ENCODE measurements at places on chromosomes 5 and 9.

DNA sequence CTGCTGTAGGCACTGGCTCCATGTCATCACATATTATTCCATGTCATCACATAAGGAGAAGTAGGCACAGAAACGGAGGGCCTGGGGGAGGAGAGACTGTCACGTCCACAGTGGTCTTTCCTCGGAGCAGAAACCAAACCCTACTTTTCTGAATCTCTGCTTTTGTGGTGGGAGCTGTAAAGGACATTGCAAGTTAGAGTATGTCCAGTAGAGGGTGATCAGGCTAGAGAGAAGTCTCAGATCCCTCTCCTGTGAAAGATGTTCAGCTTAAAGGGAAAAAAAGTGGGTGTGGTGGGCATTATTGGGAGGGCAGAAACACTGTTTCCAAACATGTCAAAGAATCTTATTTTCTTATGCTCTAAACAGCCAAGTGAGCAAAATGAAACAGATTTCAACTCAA, 19.4 kb upstream of the FBP2 start:
- no peaks in the 10 kb centered on the region for H3K4me1 ChIP-seq
- H3K27ac ChIP-seq, result no peak overlapping the region
- no peak overlapping the region for H3K4me3 ChIP-seq
- no peaks in the 10 kb centered on the region for H3K36me3 ChIP-seq

DNA sequence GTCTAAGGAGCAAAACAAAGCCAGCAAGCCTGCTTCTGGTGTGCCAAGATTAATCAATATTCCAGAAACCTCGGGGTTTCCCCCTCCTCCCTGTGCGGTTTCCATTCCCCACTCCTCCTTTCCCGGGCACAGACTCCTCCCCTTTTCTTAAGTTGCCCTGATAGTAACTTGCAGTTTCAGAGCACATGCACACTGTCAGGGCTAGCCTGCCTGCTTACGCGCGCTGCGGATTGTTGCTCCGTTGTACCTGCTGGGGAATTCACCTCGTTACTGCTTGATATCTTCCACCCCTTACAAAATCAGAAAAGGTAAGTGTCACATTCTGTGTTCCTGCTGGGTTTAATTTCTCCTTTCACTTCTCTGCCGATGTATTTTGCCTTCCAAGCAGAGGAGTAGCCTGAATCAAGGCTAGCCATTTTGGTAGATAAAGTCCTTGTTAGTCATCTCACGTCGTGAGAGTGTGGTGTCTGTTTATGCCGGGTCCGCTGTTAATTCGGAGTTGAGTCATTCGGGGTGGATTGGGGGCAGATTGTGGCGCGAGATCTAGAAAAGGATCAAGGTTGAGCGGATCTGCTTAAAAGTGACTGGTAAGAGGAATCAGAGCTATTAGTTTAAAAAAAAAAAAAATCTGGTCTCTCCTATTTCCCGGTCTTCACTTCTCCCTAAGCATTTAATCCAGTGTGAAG, at the start of gene SLC1A3:
Gene SLC1A3 (plus strand): TSS at position 179 of the 686 bp plus-strand sequence. CDS start 1,818 bp downstream, outside the sequence.
- peak within 1 kb of the TSS; percentile 69 for H3K4me3 ChIP-seq
- no peaks in the 10 kb centered on the region for H3K36me3 ChIP-seq
- no peak for DNase-seq
- peak within 1 kb of the TSS; percentile 57 for H3K27ac ChIP-seq

GRCh38 chr9:98124637-98125426, 5.8 kb upstream of the TRIM14 start:
- H3K27ac ChIP-seq, result no peak overlapping the region
- no peaks in the 10 kb centered on the region for H3K27me3 ChIP-seq
- DNase-seq, result no peak
- H3K4me1 ChIP-seq, result peaks cover 4% of the 10 kb centered on the region
- H3K4me3 ChIP-seq, result no peak overlapping the region
- no peaks in the 10 kb centered on the region for H3K36me3 ChIP-seq

DNA sequence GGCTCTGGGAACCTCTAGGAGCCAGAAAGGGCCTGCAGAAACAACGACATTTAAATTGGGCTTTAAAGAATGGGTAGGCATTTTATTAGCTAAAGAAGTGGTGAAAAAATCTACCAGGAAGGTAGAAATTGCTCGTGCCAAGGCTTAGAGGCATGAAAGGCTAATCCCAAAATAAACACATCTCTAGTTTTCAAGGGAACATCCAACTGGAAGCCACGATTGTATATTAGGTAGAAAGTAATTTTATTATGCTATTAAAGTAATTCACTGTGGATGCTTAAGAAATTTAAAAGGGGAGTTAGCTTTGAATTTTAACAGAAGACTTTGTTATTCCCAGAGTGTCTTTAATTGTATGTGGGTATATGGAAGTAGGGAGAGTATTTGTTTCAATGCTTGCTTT, 17.5 kb upstream of the CNTLN start:
- peaks cover 18% of the 10 kb centered on the region for H3K4me1 ChIP-seq
- H3K27ac ChIP-seq, result peak overlapping the region; percentile 30
- no peaks in the 10 kb centered on the region for H3K27me3 ChIP-seq

DNA sequence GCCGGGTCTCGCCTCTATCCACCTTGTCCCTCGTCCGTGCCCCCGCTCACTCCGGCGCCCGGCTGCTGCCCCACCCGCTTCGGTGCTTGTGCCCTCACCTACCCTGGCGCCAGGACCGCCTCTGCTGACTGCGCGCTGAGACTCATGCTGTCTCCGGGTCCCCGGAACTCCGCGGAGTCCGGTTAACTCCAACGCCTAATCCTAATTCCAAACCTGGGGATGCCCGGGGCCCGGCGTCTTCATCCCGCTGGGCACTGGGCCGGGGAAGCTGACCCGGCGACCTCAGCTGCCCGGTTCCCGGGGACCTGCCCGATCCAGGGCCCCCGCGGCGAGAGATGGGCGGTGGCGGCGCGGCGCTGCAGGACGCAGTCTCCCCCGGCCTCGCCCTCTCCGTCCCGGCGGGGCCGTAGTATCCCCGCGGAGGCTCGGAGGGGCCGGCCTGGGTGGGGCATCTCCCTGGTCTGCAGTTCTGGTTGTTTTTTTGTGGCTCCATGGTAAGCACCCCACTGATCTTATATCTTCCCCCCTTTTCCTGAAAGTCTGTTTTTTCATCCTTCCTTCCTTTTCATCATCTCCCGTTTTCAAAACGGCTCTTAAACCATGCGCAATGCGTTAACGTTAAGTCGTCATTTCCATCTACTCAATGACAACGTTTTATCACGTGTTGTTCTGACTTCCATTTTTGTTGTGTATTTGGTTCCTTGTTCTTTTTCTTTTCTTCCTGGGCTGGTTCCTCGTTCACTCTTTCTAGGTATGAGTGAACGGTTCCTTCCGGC, 41.1 kb upstream of the PLEKHG4B start:
- peaks cover 4% of the 10 kb centered on the region for H3K27me3 ChIP-seq
- H3K4me1 ChIP-seq, result peaks cover 17% of the 10 kb centered on the region
- no peak for DNase-seq
- H3K4me3 ChIP-seq, result no peak overlapping the region
- H3K36me3 ChIP-seq, result no peaks in the 10 kb centered on the region

GRCh38 chr5:201672-202071, 10.4 kb downstream of the LRRC14B start:
- no peak for DNase-seq
- H3K27ac ChIP-seq, result no peak overlapping the region
- H3K27me3 ChIP-seq, result no peaks in the 10 kb centered on the region
- H3K4me3 ChIP-seq, result no peak overlapping the region

DNA sequence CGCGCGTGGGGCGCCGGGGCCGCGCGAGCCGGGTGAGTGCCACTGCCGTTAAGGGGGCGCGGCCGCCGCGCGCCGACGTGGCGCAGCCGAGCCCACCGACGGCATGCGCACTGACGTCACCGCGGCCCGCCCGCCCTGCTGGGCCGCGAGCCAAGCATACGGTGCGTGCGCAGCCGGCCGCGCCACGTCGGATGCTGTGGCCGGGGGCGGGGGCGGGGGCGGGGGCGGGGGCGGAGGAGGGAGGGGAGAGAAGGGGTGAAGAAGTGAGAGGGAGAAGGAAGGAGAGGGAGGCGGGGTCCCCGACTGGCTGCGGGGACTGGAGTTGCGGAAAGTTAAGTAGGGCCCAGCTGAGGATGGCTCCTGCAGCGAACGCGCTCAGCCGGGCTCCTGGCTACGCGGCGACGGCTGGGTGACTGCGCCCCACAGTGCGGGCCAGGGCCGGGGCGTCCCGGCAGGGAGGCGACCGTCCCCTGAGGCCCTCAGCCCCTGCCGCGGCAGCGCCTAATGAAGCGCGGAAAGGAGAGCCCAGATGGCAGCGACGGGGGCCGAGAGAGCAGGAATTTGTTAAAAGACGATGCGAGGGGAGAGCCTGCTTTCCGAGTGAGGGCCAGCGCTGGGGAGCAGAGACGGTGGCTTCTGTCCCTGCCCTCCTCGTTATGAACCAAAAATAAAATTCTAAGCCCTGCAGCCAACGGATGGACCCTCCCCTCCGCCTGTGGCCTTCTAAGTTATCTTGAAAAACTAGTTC, at the start of gene DAP:
Gene DAP (minus strand): TSS at position 50 of the 748 bp plus-strand sequence. CDS start 166 bp downstream, outside the sequence.
- no peaks in the 10 kb centered on the region for H3K27me3 ChIP-seq
- H3K36me3 ChIP-seq, result no peaks in the 10 kb centered on the region
- peak within 1 kb of the TSS; percentile 81 for H3K4me3 ChIP-seq
- peaks cover 44% of the 10 kb centered on the region for H3K4me1 ChIP-seq
- peak within 1 kb of the TSS; percentile 96 for H3K27ac ChIP-seq
- peak; percentile 96 for DNase-seq

- DNase-seq, result no peak
- H3K27ac ChIP-seq, result no peak overlapping the region
- H3K4me1 ChIP-seq, result no peaks in the 10 kb centered on the region
- H3K27me3 ChIP-seq, result no peaks in the 10 kb centered on the region
These were observed 31.8 kb downstream of the SPATA31C2 start for GRCh38 chr9:88106492-88106891.

DNA sequence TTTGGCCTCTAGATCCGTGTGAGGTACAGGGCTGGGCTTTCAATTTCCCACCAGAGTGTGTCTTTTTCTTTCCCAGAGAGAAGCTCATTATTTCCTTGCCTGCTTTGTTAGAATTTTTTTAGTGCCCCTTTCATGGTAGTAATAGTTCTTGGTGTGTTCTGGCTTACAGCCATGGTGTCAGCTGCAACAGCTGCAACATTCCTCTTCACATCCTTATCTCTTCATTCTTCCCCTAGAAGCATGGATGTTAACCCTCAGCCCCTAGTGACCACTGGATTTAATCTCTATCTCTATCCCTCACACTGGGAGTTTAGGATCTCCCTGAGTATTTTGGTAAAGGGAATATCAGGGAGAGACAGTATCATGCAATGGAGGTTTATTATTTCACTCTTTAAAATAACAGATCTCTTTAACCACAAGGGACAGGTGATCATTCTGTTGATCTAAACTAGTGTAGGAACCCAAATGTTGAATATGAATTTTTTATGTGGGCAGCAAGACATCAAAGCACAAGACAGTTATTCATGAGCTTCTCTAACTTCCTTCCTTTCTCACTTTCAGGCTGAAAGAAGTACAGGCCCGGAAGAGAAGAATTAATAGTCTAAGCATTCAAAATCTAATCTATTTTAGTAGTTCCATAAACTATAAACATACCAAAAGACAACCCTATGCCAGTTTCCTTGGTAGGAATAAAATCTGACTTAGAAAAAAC, 160.2 kb downstream of the FAM170A start:
- H3K27me3 ChIP-seq, result no peaks in the 10 kb centered on the region
- H3K4me3 ChIP-seq, result no peak overlapping the region
- no peaks in the 10 kb centered on the region for H3K36me3 ChIP-seq
- DNase-seq, result no peak
- H3K4me1 ChIP-seq, result no peaks in the 10 kb centered on the region

DNA sequence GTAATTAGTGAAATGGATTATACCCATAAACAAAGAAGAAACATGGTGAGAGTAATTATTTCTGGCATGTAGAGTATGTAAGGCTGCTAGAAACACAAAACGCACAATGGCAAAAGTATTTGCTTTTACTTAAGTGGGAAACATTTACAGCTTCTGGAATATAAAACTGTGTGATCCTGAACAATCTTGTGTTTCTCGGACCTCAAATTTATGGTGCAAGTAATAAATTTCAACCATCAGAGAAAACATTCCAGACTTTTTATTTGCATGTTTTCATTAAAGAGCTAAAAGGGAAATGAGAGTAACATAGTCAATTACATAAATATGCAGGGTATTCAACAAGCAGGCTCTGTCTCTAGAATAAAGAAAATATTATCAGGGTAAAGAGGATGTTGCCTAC, 17.2 kb upstream of the PRR16 start:
- no peaks in the 10 kb centered on the region for H3K27me3 ChIP-seq
- no peaks in the 10 kb centered on the region for H3K4me1 ChIP-seq
- H3K27ac ChIP-seq, result no peak overlapping the region
- H3K4me3 ChIP-seq, result no peak overlapping the region
- DNase-seq, result no peak

DNA sequence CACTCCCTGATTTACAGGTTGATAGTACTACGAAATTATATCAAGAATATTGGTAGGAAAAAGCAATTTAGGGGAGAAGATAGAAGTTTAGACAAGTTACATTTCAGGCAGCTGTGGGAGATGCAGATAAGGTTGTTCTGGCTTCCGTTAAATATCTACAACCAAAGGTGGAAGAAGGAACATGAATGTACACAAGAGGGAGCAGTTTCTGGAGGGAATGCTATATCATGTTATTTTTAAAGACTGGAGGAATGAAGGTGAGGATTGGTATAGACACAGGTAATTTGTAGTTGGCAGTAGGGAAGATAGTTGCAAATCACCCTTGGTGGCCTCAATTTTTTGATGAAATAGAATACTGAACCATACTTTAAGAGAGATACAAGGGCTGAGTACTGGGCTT, 187.3 kb upstream of the NMUR2 start:
- H3K27ac ChIP-seq, result no peak overlapping the region
- H3K4me1 ChIP-seq, result no peaks in the 10 kb centered on the region
- H3K36me3 ChIP-seq, result no peaks in the 10 kb centered on the region
- DNase-seq, result no peak
- H3K27me3 ChIP-seq, result no peaks in the 10 kb centered on the region

DNA sequence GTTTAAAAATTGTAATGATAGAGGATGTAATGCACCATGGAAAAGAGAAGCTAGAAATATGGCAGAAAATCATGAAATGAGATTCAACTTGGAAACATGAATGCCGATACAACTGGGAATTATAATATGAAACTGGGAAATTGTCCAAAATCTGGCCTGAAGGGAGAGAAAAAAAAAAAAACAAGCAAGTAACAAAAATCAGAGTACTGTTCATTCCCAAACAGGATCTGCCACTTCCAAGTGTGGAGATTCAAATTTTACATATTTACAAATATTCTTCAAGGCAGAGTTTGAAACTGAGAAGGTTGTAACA, 56.6 kb upstream of the MOCS2 start:
- no peak overlapping the region for H3K4me3 ChIP-seq
- no peak for DNase-seq
- no peak overlapping the region for H3K27ac ChIP-seq
- H3K4me1 ChIP-seq, result peaks cover 33% of the 10 kb centered on the region
- no peaks in the 10 kb centered on the region for H3K27me3 ChIP-seq
